ENCODE measurements at places on chromosomes 6 and 20.

DNA sequence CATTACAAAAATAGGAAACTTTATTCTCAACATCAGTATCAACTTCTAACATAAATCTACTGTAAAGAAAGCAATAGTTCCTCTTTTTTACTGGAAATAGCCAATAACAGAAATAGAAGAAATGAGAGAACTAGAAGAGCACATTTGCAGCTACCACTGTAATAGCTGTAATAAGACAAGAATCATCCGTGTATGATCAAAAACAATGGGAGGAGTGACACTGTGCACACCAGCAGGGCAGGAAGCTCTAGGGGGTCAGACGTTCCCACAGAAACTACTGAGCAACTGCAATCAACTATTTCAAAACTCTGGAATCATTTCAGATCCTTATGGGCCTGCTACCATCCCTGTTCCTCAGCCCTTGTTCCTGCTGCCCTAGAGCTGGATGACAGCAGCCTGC, 43.7 kb downstream of the NINL start:
- no peak for DNase-seq

DNA sequence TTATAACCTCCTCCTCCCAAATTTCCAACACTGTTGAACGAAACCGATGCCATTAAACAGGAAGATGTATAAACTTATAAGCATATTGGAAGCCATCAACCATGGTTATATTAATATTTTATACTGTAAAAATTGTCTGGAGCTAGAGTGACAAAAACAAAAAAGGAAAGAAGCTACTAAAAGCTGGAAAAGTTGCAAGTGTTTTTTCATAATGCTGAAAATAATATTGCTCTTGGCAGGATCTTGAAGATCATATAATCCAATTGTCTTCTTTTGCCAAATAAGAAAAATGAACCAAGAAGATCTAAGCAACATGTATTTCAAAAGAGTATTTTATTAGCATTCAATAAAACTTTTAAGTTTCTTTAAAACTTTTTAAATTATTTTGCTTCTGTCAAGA, 268.9 kb upstream of the HSF2 start:
- no peak for DNase-seq

- no peak for DNase-seq
These were observed 53.9 kb downstream of the ERMARD start for GRCh38 chr6:169805242-169805838.

DNA sequence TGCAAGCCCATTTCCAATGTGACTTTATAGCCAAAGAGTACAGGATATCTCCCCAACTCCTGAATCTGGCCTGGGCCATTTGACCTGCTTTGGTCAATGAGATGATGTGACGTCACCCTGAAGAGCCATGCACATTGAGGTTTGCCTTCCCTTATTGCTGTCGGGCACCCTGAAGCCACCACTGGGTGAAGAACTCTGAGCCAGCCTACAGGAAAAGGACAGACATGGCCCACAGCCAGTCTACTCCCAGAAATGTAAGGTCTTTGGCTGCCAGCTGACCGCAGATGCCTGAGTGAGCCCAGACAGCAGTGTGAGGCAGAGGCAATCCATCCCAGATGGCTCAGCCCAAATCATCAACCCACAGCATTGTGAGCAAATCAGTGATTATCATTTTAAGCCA, 3.7 kb upstream of the SYNDIG1 start:
- no peak for DNase-seq

DNA sequence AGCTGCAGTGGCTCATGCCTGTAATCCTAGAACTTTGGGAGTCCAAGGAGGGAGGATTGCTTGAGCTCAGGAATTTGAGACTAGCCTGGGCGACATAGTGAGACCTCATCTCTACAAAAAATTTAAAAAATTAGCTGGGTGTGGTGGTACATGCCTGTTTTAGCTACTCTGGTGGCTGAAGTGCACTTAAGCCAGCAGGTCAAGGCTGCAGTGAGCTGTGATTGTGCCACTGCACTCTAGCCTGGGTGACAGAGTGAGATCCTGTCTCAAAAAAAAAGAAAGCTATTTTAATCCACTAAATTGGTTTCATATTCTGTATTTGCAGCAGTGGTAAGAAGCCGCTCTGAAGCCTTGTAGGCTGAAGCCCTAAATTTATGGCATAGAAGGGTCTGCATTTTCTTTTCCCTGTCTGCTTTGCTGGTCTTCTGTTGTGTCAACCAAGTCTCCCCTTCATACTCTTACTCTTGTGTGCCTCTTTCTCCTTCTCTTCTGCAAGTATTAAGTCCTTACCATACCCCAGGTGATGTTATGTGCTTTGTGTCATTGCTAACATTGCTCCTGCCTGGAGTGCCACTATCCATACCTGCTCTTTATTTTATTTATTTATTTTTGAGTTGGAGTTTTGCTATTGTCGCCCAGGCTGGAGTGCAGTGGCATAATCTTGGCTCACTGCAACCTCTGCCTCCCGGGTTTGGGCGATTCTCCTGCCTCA, 70.9 kb downstream of the MYO6 start:
- DNase-seq, result no peak

DNA sequence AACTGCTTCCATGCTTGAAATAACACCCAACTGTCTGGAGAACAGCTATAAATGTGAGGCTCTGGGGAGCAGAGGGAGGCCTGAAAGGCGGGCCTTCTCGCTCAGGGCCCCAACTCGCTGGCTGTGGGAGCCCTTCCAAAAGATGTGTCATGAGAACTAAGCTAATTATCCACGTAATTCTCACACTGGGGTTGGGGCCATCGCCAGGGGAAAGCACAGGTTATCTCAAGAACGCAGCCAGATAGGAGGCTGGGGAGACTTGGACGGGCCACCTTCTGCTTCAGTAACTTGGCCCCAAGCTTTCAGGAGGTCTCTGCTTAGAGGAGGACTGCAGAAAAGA, 1.6 kb downstream of the PXDC1 start:
- DNase-seq, result no peak

DNA sequence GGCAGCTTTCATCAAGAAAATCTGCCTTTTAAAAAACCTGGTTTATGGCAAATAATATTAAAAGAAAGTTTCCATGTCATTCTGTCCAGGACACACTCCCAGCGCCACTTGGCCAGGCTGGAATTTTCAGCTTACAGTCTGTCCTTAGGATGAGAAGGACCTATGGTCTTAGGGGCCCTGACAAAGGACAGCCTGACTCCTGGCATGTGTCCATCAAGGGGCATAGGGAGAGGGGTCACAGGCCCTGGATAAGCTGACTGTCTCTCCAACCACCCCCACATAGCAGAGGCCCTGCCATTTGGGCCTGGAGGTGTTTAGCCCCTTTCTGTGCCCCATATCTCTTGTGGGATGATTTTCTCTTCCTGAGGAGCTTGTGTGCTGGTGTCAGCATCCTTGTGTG, 60.6 kb downstream of the ADTRP start:
- DNase-seq, result no peak

- DNase-seq, result no peak
These were observed 10.3 kb downstream of the SERPINB1 start for GRCh38 chr6:2831392-2831791.

Data from GM12892 (cell line).